Right ventricle myocardium superior (tissue), 1 donor: ENCODE measurements at places on chromosomes 2 and 18.

DNA sequence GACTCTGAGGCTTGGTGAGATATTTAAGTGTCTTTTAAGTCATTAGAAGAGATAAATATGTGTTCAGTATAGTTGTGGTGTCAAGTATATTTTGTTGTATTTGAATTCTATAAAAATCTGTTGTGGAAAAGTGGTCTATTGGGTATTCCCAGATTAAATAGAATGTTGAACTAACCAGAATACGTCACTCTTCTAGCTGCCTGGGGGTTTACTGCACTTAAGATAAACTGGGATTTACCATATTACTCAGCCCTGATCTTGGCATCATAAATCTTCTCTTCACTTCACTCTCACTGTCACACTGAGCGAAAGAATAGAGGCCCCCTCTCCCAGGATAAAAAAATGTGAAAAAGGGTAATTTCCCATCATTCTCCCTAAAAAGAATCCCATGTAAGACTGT lies 129.8 kb downstream of the BCL2 start:
- no peak for DNase-seq

GRCh38 chr2:31770741-31771140 lies 190.0 kb upstream of the SRD5A2 start:
- DNase-seq = no peak

GRCh38 chr2:54691445-54692135 lies 31.9 kb upstream of the EML6 start:
- no peak for DNase-seq

GRCh38 chr2:46540496-46541331 lies 61.3 kb downstream of the TMEM247 start:
- no peak for DNase-seq

DNA sequence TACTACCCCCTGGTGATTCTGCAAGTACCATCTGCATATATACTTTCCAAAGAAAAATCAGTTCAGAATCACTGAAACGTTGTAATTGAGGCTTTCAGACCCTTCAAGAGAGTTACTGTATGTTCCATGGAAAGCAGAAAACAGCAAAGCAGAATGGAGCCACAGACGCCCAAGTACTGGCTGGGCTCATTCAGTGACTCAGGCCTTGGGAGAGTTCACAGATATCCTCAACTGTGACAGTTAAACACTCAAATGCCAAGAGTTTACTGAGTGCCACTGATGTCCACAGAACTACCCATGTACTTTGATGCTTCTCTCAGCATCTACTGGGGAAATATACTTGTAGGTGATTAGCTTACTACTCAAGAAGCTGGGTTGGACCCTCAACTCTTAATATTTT lies 303.4 kb downstream of the TCF4 start:
- DNase-seq = no peak

- no peak for DNase-seq
Measured at GRCh38 chr2:163626208-163626607, 109.6 kb downstream of the FIGN start.

DNA sequence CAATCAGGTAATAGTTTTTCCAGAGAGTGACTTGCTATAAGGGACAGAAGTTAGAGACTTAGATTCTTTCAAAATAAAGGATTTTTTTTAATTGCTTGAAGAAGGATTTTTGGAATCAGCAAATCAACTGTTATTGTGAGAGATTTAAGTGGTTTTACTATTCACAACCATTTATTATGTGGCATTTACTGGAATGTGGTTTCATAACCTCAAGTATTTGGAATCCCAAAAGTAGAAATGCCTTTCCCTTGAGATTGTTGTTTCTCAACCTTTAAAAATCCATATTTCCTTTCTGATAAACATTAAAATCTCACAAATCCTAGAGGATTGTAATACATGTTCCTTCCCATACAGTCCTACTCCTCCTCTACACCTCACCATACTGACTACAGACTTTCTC lies 5.0 kb downstream of the TANK start:
- no peak for DNase-seq

DNA sequence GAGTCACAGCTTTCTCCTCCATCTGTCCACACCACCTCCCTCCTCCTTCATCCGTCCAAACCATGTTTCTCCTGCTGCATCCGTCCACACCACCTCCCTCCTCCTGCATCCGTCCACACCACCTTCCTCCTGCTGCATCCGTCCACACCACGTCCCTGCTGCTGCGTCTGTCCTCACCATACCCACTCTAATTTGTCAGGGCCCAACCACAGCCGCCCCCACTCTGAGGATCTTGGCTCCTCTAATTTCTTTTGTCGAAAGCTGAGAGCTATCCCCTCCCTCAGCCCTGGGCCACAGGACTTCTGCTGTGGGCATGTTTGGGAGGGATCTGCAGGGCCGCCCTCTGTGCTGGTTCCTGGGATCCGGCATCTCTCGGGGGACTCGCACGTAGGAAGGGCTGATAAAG lies 67.4 kb downstream of the TPO start:
- no peak for DNase-seq

DNA sequence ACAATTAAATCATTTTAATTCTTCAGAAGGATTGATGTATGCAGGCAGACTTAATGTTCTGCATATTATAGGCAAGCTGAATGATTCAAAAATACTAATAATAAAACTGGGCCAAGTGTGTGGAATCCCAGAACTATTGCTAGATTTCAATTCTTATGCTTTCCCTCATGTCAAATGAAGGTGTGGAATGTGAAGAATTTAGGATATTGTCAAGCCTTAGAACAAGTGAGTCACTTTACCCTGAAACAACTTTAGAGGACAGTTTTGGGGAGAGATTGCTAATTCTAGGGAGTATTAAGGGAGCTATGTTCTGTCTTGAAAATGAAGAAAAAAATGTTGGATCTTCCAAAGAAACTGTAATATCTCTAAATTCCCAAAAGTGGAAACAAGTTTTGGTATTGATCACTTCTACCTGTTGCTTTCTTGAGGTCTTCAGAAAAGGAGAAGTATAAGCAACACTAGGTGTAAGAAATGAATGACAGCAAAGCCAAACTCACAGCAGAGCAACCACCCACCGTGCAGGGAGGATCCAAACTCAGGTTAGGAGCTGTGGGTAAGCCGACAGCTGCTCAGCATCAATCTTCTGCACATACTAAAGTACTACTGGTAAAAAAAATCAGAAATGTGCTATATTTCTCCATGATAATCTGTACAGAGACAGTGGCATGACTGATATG lies 818.1 kb downstream of the SLC4A3 start:
- DNase-seq = no peak

DNA sequence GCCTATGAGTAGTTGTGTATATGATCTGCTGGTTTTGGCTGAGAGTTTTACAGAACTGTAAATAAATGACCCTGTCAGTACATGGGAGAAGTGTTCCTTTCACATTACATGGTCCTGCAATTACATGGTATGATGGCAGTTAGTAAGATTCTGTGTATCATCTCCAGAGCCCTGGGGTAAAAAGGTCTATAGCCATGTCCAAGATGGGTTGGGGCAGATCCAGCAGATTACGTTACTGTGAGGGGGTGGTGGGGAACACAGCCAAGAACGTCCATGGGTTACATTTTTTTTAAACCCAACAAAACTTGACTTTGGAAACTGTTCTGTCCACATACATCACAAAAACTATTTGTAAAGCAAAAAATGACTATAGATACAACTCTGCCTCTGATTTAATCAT lies 64.2 kb upstream of the LMAN1 start:
- DNase-seq = no peak

GRCh38 chr2:70418514-70418913 lies 116.6 kb upstream of the FAM136A start:
- DNase-seq = no peak

- DNase-seq = no peak
Measured at GRCh38 chr2:233838251-233838650, 16.1 kb downstream of the HJURP start.

DNA sequence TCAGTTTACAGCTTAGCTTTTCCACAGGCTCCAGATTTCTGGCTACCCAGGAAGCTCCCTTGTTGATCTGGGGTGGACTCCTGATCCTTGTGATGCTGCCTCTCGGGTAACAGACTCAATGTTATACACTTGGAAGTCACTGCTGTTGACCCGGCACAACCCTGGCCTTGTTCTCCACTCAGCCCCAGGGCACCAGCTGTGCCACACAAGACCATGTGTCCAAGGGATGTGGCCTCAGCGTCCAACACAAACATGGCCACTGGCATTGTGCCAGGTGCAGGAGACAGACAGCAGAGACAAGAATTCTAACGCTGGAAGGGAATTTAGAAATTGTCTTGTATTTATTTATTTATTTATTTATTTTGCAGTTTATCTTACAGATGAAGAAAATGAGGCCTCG lies 39.0 kb upstream of the PPP4R1 start:
- peak; percentile 58 for DNase-seq

GRCh38 chr2:223865124-223865523 lies 27.7 kb upstream of the AP1S3 start:
- no peak for DNase-seq

- no peak for DNase-seq
Measured at GRCh38 chr2:159032580-159032979, 64.1 kb downstream of the TANC1 start.
